ENCODE measurements at places on chromosomes 13 and 19.

DNA sequence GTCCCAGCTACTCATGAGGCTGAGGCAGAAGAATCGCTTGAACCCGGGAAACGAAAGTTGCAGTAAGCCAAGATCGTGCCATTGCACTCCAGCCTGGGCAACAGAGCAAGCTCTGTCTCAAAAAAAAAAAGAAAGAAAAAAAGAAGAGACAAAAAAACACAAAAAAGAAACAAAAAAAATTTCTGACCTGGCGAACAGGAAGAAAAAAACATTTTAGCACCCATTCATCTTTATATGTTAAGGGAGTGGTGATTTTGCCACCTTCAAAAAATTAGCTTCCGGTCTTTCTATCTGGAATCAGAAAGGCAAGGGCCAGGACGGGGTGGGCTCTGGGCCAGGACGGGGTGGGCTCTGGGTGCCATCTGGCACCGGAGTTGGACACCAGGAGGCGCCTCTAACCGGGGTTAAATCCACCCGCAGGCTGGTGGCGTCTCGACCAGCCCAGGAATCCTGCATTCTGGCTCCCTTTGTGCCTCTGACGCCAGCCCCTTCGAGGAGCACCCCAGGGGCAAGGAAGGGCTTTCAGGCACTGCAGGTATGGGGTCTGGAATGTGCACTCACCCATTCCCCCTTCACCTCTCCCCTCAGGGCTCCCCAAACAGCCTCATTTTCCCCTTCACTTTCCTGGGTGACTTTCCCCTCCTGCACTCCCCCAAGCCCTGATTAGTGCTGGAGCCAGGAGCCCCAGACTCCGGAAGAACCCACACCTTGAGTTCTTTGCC lies 10.4 kb upstream of the ZSWIM4 start:
- no peak overlapping the region for H3K27ac ChIP-seq
- DNase-seq: peak; percentile 78

- peak; percentile 44 for DNase-seq
- H3K4me1 ChIP-seq: peaks cover 21% of the 10 kb centered on the region
These were observed at the start of gene HS6ST3 for GRCh38 chr13:96089749-96090239. TSS of gene HS6ST3 (plus strand) at chr13:96090107.

DNA sequence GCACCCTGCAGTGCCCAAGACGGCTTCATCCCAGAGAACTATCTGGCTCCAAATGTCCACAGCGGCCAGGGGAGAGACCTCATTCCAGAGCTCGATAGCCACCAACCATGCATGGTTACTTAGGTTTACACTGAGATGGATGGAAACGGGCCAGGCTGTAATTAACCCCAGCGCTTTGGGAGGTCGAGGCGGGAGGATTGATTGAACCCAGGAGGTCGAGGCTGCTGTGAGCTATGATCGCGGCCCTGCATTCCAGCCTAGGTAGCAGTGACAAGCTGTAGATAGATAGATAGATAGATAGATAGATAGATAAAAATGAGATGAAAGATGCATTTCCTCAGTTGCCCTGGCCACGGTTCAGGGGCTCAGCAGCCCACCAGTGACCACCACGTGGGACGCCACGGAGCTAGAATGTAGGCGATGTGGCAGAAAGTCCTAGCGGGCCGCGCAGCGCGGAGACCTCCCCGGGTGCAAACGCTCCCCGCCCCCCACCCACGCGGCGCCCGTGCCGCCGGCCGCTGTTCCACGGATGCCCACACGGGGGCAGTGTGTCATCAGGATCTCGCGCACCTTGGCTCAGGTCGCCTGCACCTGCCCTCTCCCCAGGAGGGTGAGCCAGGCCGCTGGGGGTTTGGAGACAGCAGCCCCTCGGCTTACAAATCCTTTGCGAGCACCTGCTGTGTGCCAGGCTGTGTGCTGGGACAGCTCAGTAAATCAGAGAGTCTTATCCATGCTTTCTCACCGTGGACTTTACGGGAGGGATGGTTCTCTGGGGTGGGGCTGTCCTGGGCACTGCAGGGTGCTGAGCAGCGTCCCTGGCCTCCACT lies 13.5 kb upstream of the TLE5 start:
- H3K36me3 ChIP-seq: no peaks in the 10 kb centered on the region
- peak overlapping the region; percentile 48 for H3K4me3 ChIP-seq
- H3K4me1 ChIP-seq: peaks cover 5% of the 10 kb centered on the region
- H3K27me3 ChIP-seq: peaks cover 4% of the 10 kb centered on the region
- peak; percentile 68 for DNase-seq

DNA sequence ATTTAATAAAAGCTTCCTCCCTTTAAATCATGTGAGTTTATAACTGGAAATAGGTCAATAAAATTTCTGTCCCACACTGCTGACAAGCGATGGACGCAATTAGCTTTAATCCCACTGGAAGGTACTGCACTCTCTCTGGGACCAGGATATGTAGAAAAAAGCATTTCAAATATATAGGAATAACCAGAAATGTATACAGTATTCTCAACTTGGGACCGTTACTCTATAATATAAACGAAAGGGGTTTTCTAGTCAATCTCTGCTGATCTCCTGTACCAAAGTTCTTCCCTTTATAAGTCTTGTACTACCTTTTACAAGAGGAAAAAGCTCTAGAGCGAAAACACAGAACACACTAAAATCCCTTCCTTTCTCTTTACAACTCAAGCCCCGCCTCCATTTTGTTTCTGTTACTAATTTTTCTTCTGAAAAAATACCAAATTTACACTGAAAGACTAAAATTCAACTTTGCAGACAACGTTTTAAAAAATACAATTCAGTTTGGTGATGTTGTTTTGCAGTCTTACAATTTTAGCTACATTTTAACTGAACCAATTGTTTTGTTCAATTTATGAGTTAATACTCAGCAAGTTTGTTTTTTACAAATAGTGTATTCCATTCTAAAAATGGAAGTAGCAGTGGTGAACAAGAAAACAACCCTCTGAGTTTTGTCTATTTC lies 1.7 kb upstream of the USPL1 start:
- DNase-seq: peak; percentile 61
- H3K27ac ChIP-seq: peak overlapping the region; percentile 98
- H3K36me3 ChIP-seq: peaks cover under 1% of the 10 kb centered on the region
- H3K4me3 ChIP-seq: peak overlapping the region; percentile 100
- peaks cover 27% of the 10 kb centered on the region for H3K4me1 ChIP-seq
- no peaks in the 10 kb centered on the region for H3K27me3 ChIP-seq

DNA sequence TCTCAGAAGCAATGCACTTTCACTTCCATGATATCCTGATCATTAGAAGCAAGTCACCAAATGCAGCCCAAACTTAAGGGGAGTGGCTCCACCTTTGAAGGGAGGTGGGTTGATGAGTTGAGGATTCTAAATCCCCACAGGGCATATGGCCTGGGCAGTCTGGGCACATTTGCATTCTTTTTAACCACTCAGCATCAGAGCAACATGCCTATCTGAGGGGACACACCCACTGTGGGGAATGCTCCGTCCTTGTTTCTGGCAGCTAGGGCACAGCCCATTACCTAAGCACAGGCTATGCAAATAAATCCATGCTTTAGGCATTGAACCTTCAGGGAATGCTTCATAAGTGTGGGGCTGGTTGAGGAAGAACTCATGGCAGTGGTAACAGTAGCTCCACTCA lies 12.3 kb upstream of the SACS start:
- H3K36me3 ChIP-seq: no peaks in the 10 kb centered on the region
- peaks cover 8% of the 10 kb centered on the region for H3K4me1 ChIP-seq
- no peaks in the 10 kb centered on the region for H3K27me3 ChIP-seq
- no peak overlapping the region for H3K4me3 ChIP-seq

- peaks cover 10% of the 10 kb centered on the region for H3K27me3 ChIP-seq
- H3K4me3 ChIP-seq: peak within 1 kb of the TSS; percentile 66
These were observed at the start of gene SLC1A6 for GRCh38 chr19:14979476-14980255. TSS of gene SLC1A6 (minus strand) at chr19:14979864. CDS start at chr19:14972910, 6,954 bp downstream.

DNA sequence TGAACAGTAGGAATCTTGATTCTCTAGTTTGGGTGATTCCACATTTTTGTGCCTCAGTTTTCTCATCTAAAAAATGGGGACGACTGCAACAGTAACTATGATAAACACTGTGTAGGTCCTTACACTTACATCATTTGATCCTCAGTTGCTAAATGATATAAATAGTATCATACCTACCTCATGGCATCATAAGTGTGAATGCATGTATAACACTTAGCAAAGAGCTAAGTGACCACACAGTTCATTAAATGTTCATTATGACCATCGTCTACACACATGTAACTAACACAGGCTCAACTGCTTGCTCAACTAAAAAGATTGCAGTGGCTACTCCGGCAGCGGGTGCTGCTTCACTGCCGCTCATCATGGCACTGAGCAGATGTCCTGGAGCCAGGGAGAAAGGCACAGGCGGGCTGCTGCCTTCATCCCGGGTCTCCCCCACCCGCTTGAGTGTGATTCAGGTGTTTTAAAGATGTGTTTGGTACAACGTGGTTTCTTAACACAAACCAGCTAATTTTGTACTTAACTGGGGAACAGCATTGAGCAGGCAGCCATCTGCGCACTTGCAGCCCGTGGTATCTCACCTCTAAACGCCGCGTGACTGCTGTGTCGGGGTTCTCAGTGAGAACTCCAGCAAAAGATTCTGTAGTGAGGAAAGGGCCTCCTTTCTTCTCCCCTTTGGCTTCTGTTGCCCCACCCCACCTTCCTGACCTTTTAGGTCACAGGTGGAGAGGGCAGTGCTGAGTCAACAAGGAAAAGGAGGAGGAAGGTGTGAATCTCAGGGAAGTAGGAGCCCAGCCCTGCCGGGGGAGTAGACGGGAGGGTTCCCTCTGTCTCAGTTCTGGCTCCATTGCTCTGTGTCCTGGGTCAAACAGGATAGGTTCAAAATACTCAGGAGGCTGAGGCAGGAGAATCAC lies 11.7 kb upstream of the ACTN4 start:
- no peak overlapping the region for H3K4me3 ChIP-seq
- H3K27me3 ChIP-seq: no peaks in the 10 kb centered on the region
- no peak for DNase-seq
- H3K4me1 ChIP-seq: peaks cover 5% of the 10 kb centered on the region
- H3K27ac ChIP-seq: no peak overlapping the region

DNA sequence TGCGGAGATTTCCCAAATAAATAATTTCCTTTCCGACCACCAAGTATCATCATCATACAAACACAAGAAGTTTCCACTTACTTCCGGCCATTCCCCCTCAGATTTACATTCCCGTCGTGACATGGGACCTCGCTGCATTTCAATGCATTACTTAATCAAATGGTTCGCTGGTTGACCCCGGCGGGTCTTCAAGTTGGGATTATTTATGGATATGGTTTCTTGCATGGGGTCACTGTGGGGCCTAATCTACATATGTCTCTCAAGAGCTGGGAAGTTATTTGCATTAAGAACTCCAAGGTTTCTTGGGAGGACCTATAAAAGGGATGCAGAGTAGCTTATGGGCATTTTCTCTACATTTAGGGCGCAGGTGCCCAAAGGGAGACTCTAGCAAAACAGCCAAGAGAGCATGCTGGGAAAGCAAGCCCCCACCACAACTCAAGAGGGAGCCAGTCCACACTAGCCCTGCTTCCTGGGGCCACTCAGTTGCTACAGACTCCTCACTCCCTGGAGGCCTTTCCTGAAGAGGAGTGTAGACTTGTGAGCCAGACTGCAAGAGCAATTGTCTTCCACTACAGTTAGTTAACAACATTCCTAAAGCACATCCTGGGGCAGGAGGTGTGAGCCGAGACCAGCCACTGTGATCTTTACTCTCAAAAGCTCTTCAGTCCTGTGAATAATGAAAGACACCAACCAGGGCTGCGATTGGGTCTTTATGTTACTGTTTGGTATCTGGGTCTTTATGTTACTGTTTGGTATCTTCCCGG lies 125.3 kb downstream of the KATNAL1 start:
- no peak for DNase-seq
- H3K36me3 ChIP-seq: no peaks in the 10 kb centered on the region
- no peaks in the 10 kb centered on the region for H3K4me1 ChIP-seq
- H3K27ac ChIP-seq: no peak overlapping the region
- H3K4me3 ChIP-seq: no peak overlapping the region
- H3K27me3 ChIP-seq: no peaks in the 10 kb centered on the region

DNA sequence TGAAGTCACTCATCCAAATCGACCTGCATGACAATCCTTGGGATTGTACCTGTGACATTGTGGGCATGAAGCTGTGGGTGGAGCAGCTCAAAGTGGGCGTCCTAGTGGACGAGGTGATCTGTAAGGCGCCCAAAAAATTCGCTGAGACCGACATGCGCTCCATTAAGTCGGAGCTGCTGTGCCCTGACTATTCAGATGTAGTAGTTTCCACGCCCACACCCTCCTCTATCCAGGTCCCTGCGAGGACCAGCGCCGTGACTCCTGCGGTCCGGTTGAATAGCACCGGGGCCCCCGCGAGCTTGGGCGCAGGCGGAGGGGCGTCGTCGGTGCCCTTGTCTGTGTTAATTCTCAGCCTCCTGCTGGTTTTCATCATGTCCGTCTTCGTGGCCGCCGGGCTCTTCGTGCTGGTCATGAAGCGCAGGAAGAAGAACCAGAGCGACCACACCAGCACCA lies 5.9 kb downstream of the SLITRK5 start:
- H3K36me3 ChIP-seq: no peaks in the 10 kb centered on the region
- peak overlapping the region; percentile 64 for H3K4me3 ChIP-seq
- no peak overlapping the region for H3K27ac ChIP-seq
- no peak for DNase-seq
- peaks cover 59% of the 10 kb centered on the region for H3K27me3 ChIP-seq

GRCh38 chr13:110134801-110135200 lies 172.2 kb downstream of the COL4A1 start:
- DNase-seq: no peak
- no peak overlapping the region for H3K27ac ChIP-seq
- no peaks in the 10 kb centered on the region for H3K27me3 ChIP-seq
- peaks cover 24% of the 10 kb centered on the region for H3K4me1 ChIP-seq
- no peak overlapping the region for H3K4me3 ChIP-seq

Data from common myeloid progenitor, CD34-positive (primary cell).